Muscle of leg (tissue), 16 donors: ENCODE measurements at places on chromosomes 12 and 14. TPM values are rescaled to one million over a fixed set of nuclear protein-coding genes. Genes with fewer than 3 reads are reported as not detected.

The ALG10 gene
- 5.1 TPM for total RNA-seq

The KRT78 gene
- not detected for total RNA-seq

The CLEC9A gene
- 0.18 TPM for total RNA-seq

The RAD9B gene
- 3.5 TPM for total RNA-seq

The OASL gene
- total RNA-seq = 0.09 TPM

The MOK gene
- 9.2 TPM for total RNA-seq

The A2ML1 gene
- total RNA-seq = not detected

The TAS2R13 gene
- 1.5 TPM for total RNA-seq

The FGF23 gene
- 0.04 TPM for total RNA-seq

The LMNTD1 gene
- total RNA-seq = 0.18 TPM

The SLCO1C1 gene
- 0.40 TPM for total RNA-seq

The PDE3A gene
- total RNA-seq = 11.3 TPM

The TC2N gene
- 7.6 TPM for total RNA-seq

The TMEM120B gene
- 10.2 TPM for total RNA-seq
